ENCODE measurements at places on chromosomes 13 and 19.

- DNase-seq, result peak; percentile 60
Observed at GRCh38 chr19:13071444-13072187, 31.0 kb downstream of the LYL1 start.

DNA sequence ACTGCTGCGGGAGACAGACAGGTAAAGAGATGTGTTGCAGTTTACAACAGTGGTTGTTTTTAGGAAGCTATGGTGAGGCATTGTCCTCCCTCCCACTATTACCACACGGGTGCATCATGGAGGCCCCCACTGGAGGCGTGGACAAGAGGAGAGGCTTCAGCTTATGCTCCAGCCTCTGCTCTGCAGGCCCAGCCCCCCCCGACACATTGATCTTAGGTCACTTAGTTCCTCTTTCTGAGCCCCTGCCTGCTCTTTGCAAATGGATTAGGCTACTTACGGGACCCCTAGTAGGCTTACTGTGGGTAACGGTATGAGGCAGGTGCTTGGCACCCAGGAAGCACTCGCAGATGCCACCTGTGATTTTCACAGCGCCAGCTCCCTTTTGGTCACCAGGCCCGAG lies 123.9 kb downstream of the SLC7A1 start:
- DNase-seq, result no peak

DNA sequence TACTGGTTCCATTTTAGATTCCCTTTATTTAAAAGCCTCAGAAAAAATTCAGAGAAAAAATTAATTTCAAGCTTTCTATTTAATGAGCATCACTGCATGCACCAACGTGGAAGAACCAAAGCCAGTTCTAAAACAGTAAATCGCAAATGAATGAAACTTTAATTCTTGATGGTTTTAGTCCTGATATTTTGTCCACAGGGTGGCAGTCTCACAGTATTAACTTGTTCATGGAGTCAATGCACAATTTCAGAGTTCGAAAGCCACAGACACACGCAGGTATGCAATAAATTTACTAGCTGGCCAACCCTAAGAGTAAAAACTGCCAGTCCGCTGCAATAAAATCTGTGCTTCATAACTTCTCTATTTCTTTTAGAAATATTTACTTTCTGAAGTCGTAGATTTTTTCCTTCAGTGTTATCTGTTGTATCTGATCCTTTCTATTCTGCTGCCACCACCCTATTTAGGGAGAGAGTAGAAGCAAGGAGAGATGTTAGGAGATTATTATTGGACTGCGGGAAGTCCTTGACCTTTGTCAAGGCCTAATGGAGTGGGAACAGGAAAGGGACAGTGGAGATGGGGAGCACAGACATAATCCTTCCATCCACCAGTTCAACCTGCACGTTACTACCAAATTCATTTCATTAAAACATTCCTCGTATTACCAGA lies 7.0 kb upstream of the WBP4 start:
- DNase-seq, result peak; percentile 1

GRCh38 chr13:79427883-79428282 lies 21.8 kb upstream of the RBM26 start:
- DNase-seq, result no peak

DNA sequence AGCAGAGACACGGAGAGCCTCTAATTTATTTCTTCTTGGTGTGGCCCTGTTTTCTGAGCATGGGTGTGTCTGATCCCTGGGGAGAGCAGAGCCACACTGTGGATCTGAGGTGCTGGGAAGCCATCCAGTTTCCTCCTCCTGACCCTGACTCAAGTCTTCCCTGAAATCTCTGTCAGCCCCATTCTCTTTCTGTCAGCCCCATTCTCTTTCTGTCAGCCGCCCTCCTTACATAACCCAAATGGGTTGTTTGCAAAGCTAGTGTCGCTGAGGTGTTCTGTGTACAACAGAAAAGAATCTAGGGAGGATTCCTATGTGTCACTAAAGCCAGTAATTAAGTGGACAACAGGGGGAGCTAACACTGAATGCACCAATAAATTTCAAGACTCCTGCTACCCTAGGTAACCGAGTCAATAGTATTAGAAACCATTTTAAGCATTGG lies 50.2 kb downstream of the LRCH1 start:
- no peak for DNase-seq

DNA sequence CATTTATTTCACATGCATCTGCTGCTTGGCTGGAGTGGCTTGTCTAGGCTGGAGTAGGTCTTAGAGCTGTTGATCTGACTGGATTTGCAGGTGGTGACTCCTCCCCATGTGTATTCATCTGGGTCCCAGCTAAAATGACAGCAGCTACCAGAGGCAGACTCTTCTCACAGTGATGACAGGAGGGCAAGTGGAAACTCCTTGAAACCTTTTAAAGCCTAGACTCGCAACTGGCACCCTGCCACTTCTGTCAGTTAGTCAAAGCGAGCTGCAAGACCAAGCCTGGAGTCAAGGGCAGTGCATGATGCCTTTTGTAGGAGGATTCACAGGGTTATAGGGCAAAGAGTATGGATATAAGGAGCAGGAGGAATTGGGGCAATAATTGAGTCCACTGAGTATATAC lies 65.2 kb downstream of the TEX26 start:
- DNase-seq, result peak; percentile 45

DNA sequence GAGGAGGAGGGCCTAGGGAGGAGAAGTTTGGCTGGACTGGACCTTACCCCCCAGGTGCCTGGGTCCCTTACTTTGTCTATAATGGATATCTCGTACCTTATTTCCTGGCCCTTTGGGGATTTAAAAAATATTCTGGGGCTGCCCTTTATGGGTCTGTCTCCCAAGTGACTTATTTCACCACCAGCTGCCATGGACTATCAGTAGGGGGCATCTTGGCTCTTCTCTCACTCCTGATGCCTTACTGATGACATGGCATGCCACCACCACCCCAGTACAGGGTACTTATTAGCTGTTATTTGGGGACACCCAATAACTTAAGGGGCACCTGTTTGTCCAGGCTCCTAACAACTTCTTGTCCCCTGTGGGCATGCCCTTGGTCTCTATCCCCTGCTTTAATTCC lies 38.0 kb downstream of the NFIX start:
- no peak for DNase-seq

GRCh38 chr19:30557927-30558557 lies 185.9 kb downstream of the ZNF536 start:
- DNase-seq, result no peak

- peak; percentile 61 for DNase-seq
Observed at GRCh38 chr19:46515879-46516350, 20.2 kb upstream of the PNMA8B start.

- DNase-seq, result no peak
Observed at GRCh38 chr19:45574526-45574925, 10.1 kb downstream of the OPA3 start.

GRCh38 chr13:102310691-102311418 lies 91.0 kb downstream of the FGF14 start:
- DNase-seq, result no peak

DNA sequence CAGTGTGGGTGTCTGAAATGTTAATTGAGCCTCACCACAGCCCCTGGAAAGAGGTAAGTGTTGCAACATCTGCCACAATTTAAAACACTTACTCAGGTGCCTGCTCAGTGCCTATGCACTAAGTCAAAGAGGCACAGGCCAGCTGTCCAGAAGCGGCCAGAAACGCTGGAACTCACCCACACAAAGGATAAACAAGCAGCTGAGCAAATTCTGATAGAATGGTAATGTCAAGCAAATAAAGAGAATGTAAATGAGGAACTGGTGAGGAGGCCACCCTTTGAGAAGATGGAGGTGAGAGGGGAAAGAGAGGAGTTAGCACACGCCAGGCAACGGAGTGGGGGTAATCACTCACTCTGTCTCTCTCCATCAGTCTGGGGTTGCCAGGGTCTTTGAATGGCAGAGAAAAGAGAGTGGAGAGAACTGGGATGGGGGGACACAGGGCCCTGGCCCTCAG lies 67.7 kb upstream of the SERP2 start:
- no peak for DNase-seq

DNA sequence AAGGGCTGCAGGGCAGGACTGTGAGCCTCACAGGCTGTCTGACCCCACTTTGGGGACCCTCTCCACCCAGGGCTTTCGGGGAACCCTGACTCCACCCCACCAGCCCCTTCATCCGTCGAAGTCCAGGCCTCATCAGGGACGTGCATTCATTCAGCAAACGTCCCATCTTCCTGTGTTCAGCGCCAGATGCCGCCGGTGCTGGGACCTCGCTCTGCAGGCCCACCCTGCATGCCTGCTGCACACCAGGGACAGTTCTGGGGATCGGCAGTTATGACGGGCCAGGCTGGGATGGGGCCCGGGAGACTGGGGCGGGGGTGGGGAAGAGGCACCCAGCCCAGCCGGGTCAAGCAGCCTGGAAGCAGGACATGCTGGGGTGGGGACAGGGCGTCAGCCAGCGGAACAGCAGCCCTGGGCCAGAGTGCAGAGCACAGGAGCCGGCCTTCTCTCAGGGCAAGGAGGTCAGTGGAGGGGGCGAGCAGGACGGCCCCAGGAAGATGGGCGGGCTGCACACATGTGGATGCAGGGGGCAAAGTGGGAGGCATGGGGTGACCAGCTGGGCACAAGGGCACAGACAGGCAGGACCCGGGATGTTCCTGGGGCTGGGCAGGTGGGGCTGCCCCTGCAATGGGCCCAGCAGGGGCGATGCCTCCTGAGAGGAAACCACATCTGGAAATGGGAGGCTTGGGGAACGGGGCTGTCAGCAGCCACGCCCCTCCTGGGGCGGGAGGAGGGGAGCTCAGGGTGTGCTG lies 5.1 kb downstream of the GAMT start:
- no peak for DNase-seq

DNA sequence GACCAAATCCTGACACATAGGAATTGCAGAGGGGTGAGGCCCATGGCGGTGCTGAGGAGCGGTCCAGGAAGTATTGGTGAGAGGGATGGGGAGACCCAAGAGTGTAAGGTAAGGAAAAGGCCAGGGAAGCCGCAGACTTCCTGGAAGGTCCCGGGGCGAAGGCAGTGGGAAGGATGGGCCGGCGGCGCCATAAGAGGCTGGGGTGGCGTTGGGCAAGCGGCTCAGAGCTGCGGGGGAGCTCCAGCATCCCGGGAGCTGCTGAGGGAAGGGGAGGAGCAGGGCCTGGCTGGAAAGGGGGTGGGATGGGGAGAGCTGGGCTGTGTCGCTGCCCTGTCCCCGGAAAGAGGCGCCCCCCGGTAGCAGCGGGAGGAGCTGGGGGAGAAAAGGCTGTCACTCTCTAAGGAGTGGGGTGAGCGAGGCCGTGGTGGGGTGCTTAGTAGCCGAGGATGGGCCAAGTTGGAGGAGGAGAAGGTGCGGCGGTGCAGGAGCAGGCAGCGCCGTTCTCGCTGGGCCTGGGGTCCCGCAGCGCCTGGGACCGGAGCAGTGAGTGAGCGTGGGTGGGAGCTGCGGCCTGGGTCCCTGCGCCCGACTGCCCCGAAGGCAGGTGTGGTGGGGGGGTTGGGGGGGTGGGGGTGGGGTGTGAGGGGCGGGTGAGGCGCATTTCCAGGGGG lies 30.7 kb downstream of the C1QTNF9 start:
- no peak for DNase-seq

- no peak for DNase-seq
Observed at GRCh38 chr13:95304453-95304852, 3.2 kb upstream of the ABCC4 start.

DNA sequence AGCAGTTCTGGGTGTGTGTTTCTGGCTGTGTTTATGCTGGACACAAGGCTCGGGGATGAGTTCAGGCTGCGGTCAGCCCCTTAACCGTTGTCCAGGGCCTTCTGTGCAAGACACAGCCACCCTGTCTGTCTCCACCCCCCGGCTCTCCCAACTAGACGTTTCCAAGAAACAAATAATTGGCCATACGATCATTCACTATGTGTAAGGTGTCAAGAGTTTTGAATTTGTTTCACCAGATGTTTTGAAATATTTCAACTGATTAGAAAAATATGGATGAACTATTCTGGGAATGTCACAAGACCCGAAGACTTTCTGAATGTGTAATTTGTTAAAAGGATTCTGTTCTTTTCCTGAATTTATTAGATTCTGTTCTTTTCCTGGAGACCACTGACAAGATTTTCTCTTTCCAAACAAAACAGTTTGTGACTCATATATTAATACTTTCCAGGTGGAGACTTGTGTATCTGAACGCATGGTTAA lies 318.2 kb downstream of the MYO16 start:
- no peak for DNase-seq

DNA sequence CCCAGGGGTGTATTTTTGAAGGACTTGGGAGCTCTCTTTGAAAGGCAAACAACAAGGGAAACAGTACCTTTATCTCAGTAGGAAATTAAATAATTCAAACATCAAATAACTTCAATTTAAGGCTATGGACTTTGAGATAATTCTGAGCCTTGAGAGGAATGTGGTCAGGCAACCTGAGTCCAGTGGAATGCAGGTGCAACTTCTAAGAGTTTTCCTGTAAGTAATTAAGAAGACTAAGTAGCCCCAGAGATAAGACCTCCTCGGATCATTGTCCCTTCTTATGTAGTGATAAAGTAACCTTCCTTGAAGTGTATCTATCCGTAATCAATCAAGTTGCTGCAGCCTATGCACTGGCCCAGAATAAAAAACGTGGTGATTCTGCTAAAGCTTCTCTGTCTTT lies 29.2 kb downstream of the ZNF701 start:
- DNase-seq, result no peak

- DNase-seq, result no peak
Observed at GRCh38 chr19:32294871-32295438, 50.5 kb upstream of the ZNF507 start.

DNA sequence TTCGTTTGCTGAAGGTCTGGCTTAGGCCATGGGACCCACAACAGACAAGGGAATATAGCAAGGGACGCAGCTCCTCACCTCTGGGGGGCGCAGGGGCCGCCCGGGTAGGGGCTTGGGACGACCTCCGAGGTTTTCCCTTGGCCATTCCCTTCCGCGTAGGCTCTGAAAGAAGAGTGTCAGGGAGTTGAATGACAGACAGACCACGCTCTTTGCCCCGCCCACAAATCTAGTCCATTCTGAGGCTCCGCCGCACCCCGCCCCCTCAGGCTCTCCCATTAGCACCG lies 11.4 kb upstream of the ZNF414 start:
- DNase-seq, result no peak

GRCh38 chr19:43624933-43625332 lies 5.5 kb upstream of the ZNF428 start:
- no peak for DNase-seq

GRCh38 chr19:31723101-31723500 lies 373.9 kb upstream of the TSHZ3 start:
- DNase-seq, result no peak
